ENCODE measurements at places on chromosomes 6 and 20.

GRCh38 chr6:33161354-33162331 is 30.6 kb downstream of the COL11A2 start:
- H3K36me3 ChIP-seq, result no peaks in the 10 kb centered on the region
- no peak overlapping the region for H3K27ac ChIP-seq
- H3K27me3 ChIP-seq, result no peaks in the 10 kb centered on the region
- peak overlapping the region; percentile 29 for H3K4me3 ChIP-seq
- H3K4me1 ChIP-seq, result no peaks in the 10 kb centered on the region

DNA sequence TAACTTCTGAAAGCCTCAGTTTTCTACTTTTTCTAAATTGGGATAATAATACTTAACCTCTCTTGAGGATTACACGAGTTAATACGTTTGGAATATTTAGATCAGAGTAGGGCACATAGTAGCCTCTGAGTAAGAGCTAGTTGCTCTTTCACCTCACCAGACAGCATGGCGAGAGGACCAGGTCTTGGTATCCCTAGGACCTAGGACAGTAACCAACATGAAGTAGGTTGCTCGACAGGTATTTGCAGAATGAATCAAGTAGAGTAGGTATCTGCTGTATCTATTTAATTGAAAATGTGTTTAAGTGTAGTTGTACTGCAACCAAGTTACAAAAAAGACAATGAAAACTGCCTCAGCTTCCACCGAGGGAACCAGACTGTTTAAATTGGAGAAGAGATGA is 1.4 kb downstream of the CDC5L start:
- peak; percentile 13 for DNase-seq
- H3K36me3 ChIP-seq, result no peaks in the 10 kb centered on the region
- peaks cover 7% of the 10 kb centered on the region for H3K4me1 ChIP-seq
- H3K27ac ChIP-seq, result no peak overlapping the region
- no peak overlapping the region for H3K4me3 ChIP-seq

DNA sequence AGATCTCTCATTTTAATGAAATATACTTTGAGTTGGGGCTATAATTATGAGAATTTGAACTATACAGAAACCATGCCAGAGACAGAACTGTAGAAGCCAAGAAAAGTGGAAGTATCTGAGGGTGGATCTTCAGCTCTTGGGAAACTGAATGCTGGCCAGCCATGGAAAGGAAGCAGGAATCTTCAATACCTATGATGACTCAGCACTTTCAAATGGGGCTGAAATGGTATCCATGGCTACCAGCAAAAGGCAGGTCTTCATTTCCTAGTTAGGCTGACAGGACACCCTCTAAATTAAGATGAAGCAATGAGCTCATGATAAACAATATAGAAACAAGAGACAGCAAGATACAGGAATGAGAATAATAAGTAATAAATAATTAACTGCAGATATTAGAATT is 171.3 kb downstream of the COL21A1 start:
- H3K27ac ChIP-seq, result no peak overlapping the region
- no peaks in the 10 kb centered on the region for H3K4me1 ChIP-seq
- no peak overlapping the region for H3K4me3 ChIP-seq
- no peaks in the 10 kb centered on the region for H3K36me3 ChIP-seq

GRCh38 chr20:40181676-40182075 is 507.4 kb downstream of the MAFB start:
- no peak for DNase-seq
- H3K36me3 ChIP-seq, result no peaks in the 10 kb centered on the region
- no peaks in the 10 kb centered on the region for H3K4me1 ChIP-seq
- H3K4me3 ChIP-seq, result no peak overlapping the region
- H3K27ac ChIP-seq, result no peak overlapping the region
- H3K27me3 ChIP-seq, result no peaks in the 10 kb centered on the region

- no peaks in the 10 kb centered on the region for H3K27me3 ChIP-seq
- no peak for DNase-seq
- H3K4me1 ChIP-seq, result peaks cover 7% of the 10 kb centered on the region
- H3K36me3 ChIP-seq, result no peaks in the 10 kb centered on the region
Measured at GRCh38 chr6:28336284-28337120, 554 bp upstream of the ZSCAN31 start.

DNA sequence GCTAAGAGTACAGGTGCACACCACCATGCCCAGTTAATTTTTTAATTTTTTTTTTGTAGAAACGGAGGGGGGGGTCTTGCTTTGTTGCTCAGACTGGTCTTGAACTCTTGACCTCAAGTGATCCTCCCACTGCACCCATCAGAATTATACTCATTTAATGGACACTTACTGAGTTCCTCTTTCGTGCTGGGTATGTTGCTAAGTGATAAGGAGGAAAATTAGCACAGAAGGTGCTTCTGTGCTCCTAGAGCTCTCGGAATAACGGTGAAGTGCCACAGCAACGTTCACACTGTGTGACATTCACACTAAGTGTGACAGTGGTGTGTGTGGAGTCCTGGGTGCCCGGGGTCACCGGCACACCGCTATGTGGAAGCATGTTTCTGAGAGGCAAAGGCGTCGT is 32.1 kb upstream of the BMP6 start:
- H3K4me3 ChIP-seq, result no peak overlapping the region
- H3K36me3 ChIP-seq, result no peaks in the 10 kb centered on the region
- H3K27me3 ChIP-seq, result no peaks in the 10 kb centered on the region
- DNase-seq, result no peak

GRCh38 chr20:24097506-24098245 is 109.1 kb upstream of the GGTLC1 start:
- H3K4me1 ChIP-seq, result no peaks in the 10 kb centered on the region
- no peak overlapping the region for H3K4me3 ChIP-seq
- H3K27ac ChIP-seq, result no peak overlapping the region
- no peaks in the 10 kb centered on the region for H3K27me3 ChIP-seq

DNA sequence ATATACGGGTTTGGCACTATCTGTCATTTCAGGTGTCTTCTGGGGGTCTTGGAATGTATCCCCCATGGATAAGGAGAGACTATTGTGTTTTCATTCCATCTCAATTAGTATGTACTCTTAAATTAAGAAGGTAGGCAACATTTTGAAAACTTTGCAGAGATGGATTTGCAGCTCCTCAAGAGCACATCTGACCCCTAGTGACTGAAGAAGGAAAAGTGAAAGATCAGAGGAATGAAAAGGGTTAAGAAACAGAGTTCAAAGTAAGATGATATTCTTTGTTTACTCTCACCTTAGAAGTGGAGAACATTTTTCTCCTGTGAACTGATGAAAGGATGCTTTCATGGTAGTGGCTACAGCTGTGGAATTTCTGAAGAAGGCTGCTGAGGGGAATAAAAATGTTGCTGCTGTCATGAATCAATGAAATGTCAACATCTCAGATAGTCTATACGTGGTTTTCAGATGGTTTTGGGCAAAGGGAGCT is 41.5 kb downstream of the SH3BGRL2 start:
- H3K4me3 ChIP-seq, result no peak overlapping the region
- peak; percentile 73 for DNase-seq
- peaks cover 2% of the 10 kb centered on the region for H3K36me3 ChIP-seq

DNA sequence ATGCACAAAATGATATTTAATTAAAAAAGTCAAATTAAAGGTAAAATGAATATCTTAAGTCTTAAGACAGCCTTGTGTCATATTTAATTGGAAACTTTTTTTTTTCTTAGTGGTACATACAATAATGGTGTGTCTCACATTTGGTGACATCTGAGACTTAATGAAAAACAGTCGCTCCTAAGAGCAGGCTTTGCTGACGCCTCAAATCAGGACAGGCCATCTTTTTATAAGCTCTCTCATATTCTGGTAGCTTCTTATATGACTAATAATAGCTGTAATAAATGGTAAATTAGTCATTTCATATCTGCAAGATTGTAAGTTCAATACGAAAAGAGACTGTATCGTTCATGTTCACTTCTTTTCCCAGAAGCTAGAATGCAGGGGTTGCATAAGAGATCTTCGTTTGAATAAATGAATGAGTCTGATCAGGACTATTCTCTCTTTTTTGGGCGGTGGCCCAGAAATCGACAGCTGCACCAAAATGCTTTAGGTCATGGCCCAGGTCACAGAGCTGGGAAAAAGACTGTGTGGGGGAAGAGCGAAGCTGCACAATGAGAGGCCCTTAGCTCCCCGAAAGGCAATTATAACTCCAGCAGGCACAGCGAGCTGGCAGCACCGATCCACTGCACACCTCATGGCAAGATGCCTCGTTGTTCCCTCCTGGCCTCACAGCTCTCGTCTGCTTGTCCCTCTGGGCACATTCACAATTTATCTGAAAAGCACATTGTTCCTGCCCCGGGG is 69.4 kb downstream of the NRN1 start:
- no peaks in the 10 kb centered on the region for H3K4me1 ChIP-seq
- H3K27me3 ChIP-seq, result no peaks in the 10 kb centered on the region
- H3K36me3 ChIP-seq, result no peaks in the 10 kb centered on the region
- no peak overlapping the region for H3K27ac ChIP-seq
- no peak overlapping the region for H3K4me3 ChIP-seq

DNA sequence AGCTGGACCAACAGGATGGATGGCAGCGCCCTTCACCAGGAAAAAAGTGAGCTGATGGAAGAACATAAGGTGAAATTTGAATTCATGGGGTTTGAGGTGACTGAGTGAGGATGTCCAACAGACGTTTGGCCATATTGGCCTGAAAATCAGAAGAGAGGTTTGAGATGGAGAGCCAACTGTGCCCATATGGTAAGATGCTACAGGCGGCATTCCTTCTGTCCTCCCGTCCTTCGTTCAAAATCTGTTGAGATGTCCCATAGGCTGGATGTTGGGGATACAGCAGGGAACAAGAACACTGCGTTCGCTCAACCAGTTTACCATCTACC is 468 bp upstream of the CMTR1 start:
- no peak overlapping the region for H3K27ac ChIP-seq
- peaks cover 2% of the 10 kb centered on the region for H3K4me1 ChIP-seq
- no peak for DNase-seq
- peak overlapping the region; percentile 30 for H3K4me3 ChIP-seq
- H3K27me3 ChIP-seq, result no peaks in the 10 kb centered on the region

GRCh38 chr20:4635781-4636180 is 85.9 kb upstream of the PRND start:
- H3K27me3 ChIP-seq, result no peaks in the 10 kb centered on the region
- H3K36me3 ChIP-seq, result no peaks in the 10 kb centered on the region
- H3K4me1 ChIP-seq, result no peaks in the 10 kb centered on the region
- H3K27ac ChIP-seq, result no peak overlapping the region

- H3K27ac ChIP-seq, result no peak overlapping the region
- H3K27me3 ChIP-seq, result no peaks in the 10 kb centered on the region
- H3K4me3 ChIP-seq, result no peak overlapping the region
- DNase-seq, result peak; percentile 19
Measured at GRCh38 chr6:96394727-96395126, 126.9 kb upstream of the UFL1 start.

- H3K4me3 ChIP-seq, result no peak overlapping the region
- H3K4me1 ChIP-seq, result no peaks in the 10 kb centered on the region
- no peak overlapping the region for H3K27ac ChIP-seq
- DNase-seq, result no peak
Measured at GRCh38 chr6:39420300-39421265, 98.1 kb upstream of the KCNK16 start.

DNA sequence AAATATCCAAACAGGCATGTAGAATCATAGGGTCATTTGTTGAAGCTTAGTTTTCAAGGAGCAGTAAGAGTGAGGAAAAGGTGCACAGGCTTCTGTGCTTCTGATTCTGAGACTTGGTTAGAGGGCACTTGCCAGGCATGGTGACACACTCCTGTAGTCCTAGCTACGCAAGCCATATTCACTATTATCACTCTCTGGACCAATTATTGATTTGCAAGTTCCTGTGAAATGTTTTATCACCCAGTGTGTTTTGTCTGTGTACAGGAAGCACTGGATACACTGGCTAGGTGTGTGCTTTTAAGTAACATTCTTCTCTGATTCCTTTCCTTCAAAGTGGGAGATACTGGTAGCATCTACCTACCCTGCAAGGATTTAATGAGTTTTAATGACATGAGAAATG is 76.3 kb downstream of the JARID2 start:
- H3K27ac ChIP-seq, result no peak overlapping the region
- H3K4me1 ChIP-seq, result peaks cover 1% of the 10 kb centered on the region
- H3K4me3 ChIP-seq, result no peak overlapping the region
- no peaks in the 10 kb centered on the region for H3K27me3 ChIP-seq
- no peak for DNase-seq

DNA sequence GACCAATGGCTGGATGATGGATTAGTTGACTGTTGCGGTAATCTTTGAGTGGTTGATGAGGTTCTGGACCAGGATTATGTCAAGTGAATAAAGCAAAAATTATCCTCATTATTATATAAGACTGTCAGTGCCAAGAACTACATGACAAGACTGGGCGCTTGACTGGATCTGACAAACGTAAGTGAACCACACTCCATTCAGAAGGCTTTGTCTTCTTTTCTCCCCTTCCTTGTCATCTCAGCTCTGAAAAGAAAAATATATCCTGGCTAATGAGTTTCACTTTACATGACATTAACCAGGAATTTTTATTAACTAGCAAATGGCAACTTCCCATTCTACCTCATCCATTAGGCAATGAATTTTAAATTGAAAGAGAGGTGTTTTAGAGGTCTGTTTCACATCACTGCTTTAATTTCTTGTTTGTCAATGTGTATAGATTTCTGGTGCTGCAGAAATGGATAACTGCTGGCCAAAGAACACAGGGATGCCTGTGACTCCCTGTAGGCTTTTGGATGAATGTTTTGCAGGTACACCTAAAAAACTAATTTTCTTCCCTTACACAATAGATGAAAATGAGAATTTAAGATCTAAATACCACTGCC is 150.1 kb downstream of the ELOVL4 start:
- no peaks in the 10 kb centered on the region for H3K4me1 ChIP-seq
- DNase-seq, result no peak
- H3K27ac ChIP-seq, result no peak overlapping the region
- no peaks in the 10 kb centered on the region for H3K36me3 ChIP-seq

- H3K36me3 ChIP-seq, result no peaks in the 10 kb centered on the region
- H3K4me3 ChIP-seq, result no peak overlapping the region
- H3K27ac ChIP-seq, result no peak overlapping the region
- peak; percentile 69 for DNase-seq
- no peaks in the 10 kb centered on the region for H3K27me3 ChIP-seq
Measured at GRCh38 chr20:38680500-38681306, 43.6 kb upstream of the SLC32A1 start.

DNA sequence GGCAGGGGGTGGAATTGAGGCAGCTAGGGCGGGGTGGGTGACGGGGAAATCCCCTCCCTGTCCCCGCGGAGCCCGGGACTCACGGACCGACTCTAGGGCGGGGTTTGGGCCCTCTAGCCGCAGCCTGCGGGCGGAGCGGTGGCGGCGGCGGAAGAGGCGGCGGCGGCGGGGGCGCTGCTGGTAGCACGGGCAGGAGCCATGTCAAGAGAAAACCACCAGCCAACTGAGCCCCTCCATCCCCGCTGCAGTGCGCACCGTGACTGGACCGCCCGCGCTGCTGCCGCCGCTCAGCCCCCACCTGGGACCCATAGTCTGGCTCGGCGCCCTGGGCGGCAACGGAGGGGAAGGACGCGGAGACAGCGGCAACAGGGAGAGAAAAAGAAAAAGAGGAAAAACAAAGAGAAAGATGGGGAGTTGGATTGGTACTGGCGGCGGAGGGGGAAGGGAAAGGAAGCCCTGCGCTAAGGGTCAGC is 1.2 kb upstream of the C6orf62 start:
- H3K27ac ChIP-seq, result peak overlapping the region; percentile 97
- no peaks in the 10 kb centered on the region for H3K4me1 ChIP-seq
- DNase-seq, result peak; percentile 61
- no peaks in the 10 kb centered on the region for H3K27me3 ChIP-seq
- no peaks in the 10 kb centered on the region for H3K36me3 ChIP-seq
